Activated gamma-delta T cell treated with anti-CD3 and anti-CD28 coated beads, Interleukin-2, amount 50 U/mL, for 16 hours (primary cell): ENCODE measurements at places on chromosomes 5 and 9.

DNA sequence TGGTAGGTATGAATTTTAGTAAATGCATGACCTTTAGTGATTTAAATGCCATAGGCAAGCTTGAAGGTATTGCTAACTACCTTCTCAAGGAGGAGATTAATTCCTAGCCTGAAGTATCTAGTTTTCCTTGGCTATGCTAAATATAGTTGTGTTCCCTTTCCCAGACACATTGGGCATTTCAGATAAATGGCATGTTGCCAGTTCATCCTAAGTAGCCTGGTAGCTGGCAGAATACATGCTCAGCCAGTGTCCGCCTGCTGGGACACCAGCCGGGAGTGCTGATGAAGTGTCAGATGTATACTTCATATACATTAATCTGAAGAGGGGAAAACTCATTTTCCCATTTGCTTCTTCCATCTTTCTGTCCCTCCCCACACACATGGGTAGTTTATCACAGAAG lies 196.9 kb downstream of the MAST4 start:
- no peak for DNase-seq

DNA sequence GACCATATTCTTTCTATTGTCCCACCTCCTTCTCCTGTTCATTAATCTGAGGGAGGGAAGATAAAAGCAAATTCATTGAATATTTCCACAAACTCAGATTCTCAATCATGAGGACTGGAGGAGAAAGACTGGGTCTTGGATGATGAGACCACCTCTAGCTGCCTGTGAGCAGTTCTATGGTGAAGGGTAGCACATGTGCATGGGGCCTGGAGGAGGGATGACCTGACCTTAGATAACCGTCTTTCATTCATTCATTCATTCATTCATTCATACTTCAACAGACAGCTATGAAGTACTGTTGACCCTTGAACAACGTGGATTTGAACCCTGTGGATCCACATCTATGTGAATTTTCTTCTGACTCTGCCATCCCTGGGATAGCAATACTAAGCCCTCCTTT lies 68.4 kb downstream of the MED10 start:
- DNase-seq, result no peak

GRCh38 chr9:138095813-138096518 lies 218.4 kb downstream of the CACNA1B start:
- no peak for DNase-seq

- DNase-seq, result no peak
These were observed 694.5 kb upstream of the RIOK2 start for GRCh38 chr5:97877588-97877987.

DNA sequence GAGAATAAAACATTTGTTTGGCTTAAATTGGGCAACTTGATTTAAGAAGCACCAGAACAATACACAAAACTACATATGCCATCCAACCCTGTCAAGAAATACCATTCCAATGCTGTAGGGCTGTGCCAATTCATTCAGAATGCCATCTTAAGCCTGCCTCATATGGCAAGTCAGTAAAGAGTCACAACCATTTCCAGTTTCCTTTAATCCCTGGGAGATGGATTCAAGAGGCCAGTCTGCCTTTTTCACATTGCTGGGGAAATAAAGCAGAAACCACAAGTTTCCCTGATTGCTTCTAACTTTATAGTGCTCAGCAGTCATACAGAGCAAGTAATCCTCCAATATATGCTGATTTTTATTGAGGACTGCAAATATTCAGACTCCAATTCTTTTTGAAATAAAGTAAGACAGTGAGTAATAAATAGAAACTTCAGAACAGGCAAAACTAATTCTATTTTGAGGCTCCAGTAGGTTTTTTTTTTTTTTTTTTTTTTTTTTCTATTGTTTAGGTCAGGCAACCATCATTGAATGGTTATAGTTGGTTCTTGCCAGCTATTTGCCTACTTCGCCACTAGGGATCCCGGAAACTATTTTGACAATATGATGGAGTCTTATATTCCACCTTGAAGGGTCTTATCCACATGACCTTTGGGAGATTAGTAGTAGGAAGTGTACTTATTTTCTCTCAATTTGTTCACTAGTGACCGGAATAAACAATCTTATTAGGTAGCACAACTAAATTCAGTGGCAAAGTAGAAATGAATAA lies 400.9 kb upstream of the MEF2C start:
- DNase-seq, result no peak

- DNase-seq, result no peak
These were observed 39.7 kb upstream of the RNU6ATAC start for GRCh38 chr9:134204041-134204440.

DNA sequence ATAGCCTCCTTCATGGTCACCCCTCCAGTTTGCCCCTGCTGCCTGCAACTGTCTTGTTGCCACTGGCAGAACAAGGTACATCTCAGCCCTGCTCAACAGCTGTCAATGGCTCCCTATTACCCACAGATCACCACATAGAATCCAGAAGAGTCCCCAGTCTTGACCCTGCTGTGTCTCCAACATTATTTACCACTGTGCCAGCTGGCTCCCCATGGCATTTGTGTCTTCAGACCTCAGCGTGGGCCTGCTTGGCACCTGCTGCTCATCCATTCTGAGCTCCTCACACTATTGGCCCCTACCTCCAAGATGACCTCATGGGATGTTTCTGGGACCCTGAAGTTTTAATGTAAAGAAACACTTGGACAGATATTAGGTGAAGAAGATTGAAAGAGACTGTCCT lies 201.9 kb downstream of the HSPA4 start:
- DNase-seq, result no peak

DNA sequence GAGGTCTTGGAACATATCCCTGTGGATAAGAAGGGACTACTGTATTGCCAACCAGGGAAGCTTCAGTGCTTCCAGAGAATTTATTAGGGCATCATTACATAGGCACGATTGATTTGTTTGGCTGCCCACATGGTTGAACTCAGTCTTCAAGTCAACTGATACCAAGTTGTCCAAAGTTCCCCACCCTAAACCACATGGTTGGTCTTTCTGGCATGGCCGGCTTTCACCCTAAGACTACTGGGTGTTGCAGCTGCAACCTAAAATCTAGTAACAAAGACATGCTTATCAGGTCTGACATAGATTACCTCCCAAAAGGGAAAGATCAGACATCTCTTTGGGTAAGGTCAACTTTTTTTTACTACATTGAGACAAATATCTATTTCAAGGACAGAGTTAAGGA lies 37.0 kb downstream of the FAF2 start:
- DNase-seq, result no peak

DNA sequence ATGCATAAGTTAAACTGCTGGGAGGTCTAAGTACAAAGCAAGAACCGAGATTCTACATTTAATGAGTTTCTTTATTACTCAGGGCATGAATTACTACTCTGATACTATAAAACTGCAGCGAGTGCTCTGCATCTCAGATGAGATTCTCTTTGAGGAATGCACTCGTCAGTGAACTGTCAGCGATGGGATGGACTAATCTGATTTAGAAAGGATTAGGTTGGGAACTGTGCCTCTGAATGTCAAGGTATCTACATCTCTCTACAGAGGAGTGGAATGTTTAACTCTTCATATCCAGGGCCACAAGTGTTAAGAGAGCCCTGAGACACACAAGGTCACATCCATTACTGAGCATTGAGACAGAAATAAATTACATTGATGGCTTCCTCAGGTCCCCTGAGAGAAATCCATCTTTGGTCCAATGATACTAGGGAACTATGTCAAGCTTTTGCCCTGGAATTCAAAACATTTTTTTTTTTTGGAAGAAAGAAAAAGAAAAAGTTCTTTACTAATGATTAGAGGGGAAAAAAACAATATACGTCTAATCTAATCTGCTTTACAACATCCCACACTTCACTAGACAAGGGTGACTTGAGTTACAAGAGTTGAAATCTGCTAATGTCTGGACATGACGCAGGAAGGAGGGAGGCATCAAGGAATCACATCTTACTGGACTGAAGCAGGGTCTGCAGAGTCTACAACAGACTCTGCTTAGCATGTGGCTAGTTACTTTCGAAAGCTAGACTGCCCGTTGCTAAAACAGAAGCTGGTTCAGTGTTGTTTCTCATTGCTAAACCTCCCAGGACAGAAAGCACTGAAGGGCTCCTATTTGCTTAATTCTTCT lies 270.0 kb upstream of the TLE4 start:
- no peak for DNase-seq

- DNase-seq, result no peak
These were observed 188.9 kb downstream of the MPDZ start for GRCh38 chr9:13090628-13091027.

DNA sequence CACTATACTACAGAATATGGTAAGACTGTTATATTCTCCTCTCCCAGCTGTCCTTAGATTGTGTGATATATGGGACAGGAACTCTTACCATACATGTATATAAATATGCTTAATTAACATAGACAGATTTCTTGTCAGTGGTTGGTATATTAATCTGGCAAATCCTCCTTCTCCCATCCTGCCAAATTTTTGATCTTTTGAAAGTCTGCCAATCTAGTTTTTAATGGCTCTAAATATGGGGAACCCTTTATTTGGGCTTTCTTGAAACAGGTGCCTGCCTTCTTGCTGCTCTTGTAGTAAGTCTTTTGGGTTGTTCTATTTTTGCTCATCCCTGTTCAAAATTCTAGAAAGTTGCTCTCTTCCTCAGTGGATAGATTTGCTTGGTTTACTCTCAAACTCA lies 63.5 kb downstream of the SPATA31D1 start:
- DNase-seq, result no peak

DNA sequence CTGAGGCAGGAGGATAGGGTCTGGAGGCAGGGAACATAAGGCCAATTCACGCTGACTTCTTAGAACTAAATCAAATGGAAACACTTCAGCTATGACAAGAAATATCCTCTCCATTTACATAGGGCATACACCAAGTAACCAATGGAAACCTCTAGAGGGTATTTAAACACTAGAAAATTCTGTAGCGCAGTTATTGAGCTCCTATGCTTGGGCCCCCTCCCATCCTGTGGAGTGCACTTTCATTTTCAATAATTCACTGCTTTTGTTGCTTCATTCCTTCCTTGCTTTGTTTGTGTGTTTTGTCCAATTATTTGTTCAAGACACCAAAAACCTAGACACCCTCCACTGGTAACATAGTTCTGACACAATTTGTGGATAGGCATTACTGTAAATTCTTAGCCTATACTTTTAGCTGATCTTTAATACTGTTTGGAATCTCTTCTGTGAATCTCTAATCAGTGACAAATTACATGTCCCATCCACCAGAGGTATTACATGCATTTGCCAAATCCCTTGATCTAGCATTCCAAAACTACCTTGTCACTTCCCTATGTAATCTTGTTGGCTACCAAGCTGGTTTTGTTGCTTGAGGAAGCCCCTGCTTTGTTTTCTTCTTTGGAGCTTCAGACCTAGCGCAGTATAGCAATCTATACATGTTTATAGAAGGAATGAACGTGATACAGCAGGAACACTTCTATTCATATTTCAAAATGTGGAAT lies 61.6 kb downstream of the ST8SIA4 start:
- DNase-seq, result no peak

GRCh38 chr5:142181547-142182163 lies 73.1 kb downstream of the NDFIP1 start:
- DNase-seq, result no peak

GRCh38 chr9:100534401-100534800 lies 43.5 kb upstream of the CAVIN4 start:
- no peak for DNase-seq

DNA sequence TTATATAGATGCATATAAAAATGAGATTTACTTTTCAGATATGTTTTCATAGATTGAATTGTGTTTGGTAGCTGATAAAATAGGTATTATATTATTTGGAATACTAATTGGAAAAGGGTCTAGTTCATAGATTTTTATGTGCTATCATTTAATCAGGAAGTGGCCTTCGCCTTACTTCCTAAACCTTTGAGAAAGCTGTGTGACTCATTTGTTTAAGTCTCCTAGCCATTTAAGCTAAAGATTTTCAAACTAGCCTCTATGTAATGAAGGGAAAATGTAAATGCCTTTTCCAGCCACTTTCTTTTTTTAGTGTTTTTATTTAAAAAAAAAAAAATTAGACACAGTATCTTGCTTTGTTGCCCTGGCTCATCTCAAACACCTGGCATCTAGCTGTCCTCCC lies 97.5 kb downstream of the DMXL1 start:
- no peak for DNase-seq

DNA sequence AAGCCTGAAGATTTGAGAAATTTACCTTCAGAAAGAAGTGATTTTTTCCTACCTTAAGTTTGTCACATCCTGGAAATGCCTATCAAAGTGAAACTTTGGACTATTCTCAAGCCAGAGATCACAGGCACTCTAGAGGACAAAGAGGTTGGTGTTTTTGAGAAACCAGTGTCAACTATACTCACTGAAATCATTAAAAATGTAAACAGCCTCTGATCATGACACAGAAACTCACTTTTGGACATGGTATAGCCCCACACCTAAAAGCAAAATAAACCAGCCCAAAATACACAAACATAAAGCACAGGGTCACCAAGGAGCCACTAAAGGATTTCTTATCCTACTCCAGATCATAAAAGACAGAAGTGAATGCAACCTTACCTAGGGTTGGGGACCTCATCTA lies 65.7 kb upstream of the ICE1 start:
- DNase-seq, result no peak

- DNase-seq, result no peak
These were observed 116.3 kb downstream of the DEPDC1B start for GRCh38 chr5:60583616-60584015.

- no peak for DNase-seq
These were observed 48.2 kb upstream of the RPL26L1 start for GRCh38 chr5:172910828-172911627.

DNA sequence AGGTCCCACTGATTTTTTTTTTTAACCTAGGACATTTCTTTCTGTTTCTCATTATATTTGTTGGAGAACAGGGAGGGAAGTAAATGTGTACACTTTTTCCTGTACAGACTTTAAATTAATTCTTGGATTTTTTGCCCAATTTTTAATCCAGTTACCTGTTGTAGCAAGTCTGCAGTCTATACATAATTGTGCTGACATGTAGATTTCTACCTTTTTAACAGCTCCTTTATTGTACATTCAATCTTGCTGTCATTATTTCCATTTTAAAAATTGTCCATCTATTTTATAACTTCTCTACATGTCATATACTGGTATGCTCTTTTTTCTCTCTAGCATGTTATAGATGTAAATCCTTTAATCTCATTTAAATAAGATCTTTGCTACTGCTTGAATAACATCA lies 1838.7 kb upstream of the CDH9 start:
- DNase-seq, result no peak

- DNase-seq, result no peak
These were observed 110.7 kb upstream of the STC2 start for GRCh38 chr5:173438951-173439350.

GRCh38 chr5:143972068-143972467 lies 160.1 kb downstream of the HMHB1 start:
- DNase-seq, result no peak

DNA sequence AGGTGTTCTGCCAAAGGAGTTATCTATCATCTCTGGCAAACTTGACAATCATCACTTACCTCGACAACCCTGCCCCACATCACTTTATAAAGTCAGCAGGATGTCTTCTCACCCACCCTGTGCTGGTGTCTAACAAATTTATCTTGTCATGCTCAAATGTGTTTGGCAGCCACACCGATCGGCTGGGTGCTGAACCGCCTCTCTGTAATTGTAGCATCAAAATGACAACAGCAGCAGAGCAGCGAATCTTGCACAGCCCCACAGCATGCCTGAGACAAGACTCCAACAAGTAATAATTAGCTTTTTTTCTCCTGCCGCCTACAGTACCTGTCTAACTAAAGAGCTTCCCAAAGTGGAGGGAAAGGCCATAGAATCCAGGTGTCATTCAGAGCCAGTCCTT lies 176.2 kb downstream of the NR3C1 start:
- no peak for DNase-seq
